Activated CD4-positive, alpha-beta T cell treated with anti-CD3 and anti-CD28 coated beads, Interleukin-2, amount 10 ng/mL, durations not matched to agents 7 days and 5 days (primary cell): ENCODE measurements at places on chromosomes 6 and 20. TPM values are rescaled to one million over a fixed set of nuclear protein-coding genes. Genes with fewer than 3 reads are reported as not detected.
A peak's percentile ranks its signal among the peaks of the same experiment; 100 is the strongest.

DNA sequence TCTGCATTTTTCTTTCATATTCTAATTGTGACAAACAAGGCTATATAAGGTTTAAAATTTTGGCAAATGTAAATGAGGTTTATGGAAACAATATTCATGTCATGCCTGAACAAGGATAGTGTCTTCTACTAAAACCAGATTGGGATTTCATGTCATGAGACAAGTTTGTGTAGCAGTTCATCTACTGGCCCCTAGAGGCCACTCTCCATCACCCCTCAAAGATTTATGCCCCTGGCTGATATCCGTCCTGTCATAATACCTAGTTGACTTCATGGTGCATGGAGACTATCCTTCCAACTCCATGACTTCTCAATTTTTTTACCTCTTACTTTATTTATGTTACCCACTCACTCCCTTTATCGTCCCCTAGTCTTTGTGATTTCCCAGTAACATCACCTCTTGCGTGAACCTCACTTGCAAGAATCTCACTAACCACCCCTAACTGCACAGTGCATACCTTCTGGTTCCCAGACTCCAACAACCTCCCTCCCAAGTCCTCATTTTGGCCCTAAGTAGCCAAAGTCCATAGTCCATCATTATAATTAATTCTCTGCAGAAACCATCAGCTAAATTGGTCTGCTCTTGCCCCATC is 179.8 kb downstream of the TASP1 start:
- DNase-seq, result peak; percentile 16

GRCh38 chr6:30227763-30228487 is 14.7 kb upstream of the TRIM26 start:
- DNase-seq, result no peak

GRCh38 chr6:155936127-155936526 is 480.5 kb upstream of the NOX3 start:
- DNase-seq, result no peak

DNA sequence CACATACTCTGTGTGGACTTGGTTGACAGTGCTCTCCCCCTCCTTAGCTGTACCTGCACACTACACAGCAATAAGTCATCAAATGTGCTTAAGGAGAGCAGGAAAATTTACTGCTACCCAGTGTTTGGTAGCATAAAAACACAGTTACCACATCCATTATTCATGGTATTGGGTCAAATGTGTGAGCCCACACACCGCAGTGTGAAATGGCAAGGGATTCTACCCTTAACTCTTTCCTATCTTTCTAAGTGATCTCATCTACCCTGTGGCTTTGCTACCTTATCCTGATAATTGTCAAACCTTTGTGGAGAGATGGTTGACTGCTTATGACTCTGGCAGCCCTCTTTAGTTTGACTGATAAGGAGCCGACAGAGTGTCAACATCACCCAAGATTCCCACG is 47.6 kb downstream of the STX11 start:
- DNase-seq, result no peak

DNA sequence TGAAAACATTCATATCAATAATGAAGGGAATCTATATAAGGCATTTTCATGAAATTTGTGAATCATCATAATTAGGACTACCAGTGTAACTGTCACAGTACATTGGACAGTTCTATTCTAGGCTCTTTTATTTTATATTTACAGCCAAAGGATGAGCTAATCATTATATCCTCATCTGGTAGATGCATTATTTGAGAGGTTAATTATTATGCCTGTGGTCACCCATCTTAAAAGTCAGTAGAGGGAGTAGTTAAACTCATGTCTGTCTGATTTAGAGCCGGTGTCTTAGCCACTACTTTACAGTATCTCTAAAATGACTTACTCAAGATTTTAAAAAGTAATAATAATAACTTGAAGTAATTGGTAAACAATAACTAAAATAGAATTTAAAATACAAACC is 899.3 kb upstream of the MAP3K7 start:
- no peak for DNase-seq

GRCh38 chr6:122998403-122998975 is 2.5 kb downstream of the CLVS2 start:
- DNase-seq, result no peak

- no peak for DNase-seq
These were observed 110.2 kb upstream of the CST7 start for GRCh38 chr20:24838546-24839535.

- no peak for DNase-seq
These were observed 6.4 kb downstream of the PLTP start for GRCh38 chr20:45905505-45906079.

The PPDPF gene
- 167 TPM for total RNA-seq

The FERMT1 gene
- not detected for total RNA-seq

GRCh38 chr20:53937929-53938367 is 132.4 kb downstream of the BCAS1 start:
- no peak for DNase-seq

DNA sequence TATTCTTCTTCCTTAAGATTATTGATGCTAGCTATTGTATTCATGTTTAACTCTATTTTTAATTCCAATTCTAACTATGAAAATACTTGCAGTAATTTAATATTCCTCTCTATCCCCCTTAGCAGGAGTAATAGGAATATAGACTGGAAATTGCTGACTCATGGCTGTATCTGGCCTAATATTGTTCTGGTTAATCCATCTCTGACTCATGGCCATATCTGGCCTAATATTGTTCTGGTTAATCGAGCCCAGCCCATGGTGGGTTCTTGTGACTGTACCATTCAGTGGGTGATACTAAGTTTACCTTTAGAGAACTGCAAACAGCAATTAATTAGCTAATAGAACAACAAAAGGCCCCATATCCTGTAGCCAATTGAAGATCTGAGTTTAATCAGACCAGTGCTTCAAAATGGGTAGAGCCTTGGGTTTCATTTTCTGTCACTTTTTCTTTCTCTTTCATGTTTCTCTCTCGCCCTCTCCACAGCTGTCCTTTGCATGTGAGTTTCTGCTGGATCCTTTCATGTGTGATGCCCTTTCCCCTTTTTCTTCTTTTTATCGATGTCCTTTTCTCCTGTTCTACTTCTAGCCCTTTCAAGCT is 50.6 kb downstream of the SLC22A3 start:
- DNase-seq, result no peak

DNA sequence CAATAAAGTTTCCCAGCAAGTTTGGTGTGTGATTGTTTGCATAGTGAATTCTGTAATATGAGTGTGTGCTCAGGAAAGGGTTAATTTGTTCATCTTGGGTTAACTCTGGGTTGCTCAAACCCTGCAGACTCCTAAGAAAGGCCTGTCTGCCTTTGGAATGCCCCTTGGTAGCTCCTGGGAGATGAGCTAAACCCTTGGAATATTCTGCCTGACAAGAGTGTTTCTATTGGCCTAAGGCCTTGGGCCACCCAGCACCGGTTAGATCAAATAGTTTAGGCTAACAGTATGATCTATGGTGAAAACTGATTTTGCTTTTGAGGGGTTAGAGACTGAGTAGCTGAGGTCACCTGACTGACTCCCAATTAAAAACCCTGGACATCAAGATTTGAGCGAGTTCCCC is 248.3 kb downstream of the GRM1 start:
- no peak for DNase-seq

The FAM184A gene
- 8.3 TPM for total RNA-seq

The GSTA2 gene
- not detected for total RNA-seq

DNA sequence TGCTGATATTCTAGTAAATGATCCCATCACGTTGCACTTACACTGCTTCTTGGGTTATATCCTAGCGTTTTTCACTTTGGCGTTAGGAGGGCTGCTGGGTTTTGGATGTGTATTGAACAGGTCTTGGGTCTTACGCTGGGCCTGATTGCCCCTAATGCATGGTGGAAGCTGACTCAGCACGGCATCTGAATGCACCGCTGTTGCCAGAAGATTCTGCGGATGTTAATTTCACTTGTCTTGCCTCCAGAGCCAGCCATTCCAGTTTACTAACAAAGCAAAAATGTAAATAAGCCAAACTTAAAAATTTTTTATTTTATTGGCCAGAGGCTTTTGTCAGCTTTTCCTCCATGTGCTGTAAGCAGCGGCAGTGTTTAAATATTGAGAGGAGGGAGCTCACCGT is 233.5 kb downstream of the TMEM242 start:
- no peak for DNase-seq

GRCh38 chr6:47478233-47479139 is 897 bp downstream of the CD2AP start:
- DNase-seq, result no peak

DNA sequence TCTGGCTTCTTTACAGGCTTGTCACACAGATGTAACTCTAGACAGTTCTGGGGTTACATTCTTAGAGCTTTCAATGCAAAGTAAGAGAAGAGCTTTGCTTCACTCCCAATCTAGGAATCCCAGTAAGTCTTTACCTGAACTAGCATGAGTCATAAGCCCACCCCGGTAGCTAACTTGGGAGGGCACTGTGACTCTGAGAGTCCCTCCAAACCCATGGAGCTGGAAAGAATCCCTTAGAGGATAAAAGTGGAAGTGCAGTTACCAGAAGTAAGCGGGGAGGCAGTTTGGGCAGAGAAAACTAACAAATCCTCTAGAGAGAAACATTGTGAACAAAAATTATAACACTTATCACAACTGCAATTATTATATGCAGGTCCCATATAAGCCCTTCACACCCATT is 84.0 kb upstream of the SMLR1 start:
- no peak for DNase-seq

- no peak for DNase-seq
These were observed 19.6 kb upstream of the CHMP4B start for GRCh38 chr20:33791540-33791939.

DNA sequence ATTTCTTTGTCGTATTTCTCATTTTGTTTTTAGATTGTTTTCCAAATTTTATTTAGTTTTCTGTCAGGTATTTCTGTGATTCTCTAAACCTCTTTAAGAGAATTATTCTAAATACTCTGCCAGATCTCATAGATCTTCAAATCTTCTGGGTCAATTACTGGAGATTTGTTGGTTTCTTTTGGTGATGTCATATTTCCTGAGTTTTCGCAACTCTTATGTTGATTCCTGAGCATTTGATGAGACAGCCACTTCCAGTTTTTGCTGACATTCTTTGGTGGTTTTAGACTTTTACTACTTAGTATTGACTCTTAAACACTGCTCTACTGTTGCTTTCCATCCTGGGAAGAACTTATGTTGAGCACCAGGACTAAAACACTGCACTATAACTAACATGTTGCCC is 21.9 kb downstream of the ADGB start:
- no peak for DNase-seq

DNA sequence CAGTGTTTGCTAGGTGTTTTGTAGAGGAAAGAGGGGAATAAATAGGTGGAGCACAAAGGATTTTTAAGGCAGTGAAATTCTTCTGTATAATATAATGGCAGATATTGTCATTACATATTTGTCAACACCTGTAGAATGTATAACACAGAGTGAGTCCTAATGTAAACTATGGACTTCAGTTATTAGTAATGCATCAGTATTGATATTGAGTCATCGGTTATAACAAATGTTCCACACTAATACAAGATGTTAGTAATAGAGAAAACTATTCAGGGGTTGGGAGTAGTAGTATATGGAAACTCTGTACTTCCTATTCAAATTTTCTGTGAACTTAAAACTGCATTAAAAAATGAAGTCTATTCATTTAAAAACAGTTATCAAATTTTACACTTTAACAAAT is 299.2 kb downstream of the UBE3D start:
- DNase-seq, result no peak

DNA sequence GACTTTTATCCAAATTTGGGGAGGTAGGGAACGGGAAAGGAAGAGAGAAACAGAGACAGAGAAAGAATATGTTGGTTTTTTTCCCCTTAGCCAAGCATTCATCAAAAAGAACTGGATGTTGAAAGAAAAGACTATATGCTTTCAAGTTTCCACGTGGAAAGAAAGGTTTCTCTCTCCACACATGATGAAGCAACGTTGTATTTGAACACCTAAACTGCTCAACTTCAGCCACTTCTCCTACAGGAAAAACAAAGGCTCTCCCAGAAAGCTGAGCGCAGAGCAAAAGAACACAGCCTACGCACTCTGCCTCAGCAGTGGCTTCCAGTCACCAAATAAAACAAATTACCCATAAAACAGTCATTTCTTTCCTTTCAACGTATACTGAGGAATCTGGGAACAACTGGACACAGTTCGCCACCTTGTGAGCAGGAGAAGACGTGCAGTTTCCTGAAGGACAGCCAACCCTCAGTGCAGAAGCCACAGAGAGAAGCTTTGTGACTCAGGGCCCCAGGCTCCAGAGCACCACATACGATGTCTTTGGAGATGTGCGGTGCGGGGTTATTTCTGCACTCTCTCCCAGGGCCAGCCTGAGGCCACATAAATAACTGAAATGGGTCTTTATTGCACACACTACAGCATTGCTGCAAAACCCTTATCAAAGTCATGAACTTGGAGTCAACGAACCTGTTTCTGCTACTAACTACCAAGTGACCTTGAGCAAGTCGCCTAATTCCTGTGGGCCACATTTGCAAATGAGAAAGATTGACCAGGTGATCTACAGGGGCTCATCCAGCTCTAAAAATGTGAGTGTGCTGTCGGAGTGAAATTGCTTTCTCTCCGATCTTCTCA is 10.1 kb downstream of the IL17F start:
- DNase-seq, result peak; percentile 14

DNA sequence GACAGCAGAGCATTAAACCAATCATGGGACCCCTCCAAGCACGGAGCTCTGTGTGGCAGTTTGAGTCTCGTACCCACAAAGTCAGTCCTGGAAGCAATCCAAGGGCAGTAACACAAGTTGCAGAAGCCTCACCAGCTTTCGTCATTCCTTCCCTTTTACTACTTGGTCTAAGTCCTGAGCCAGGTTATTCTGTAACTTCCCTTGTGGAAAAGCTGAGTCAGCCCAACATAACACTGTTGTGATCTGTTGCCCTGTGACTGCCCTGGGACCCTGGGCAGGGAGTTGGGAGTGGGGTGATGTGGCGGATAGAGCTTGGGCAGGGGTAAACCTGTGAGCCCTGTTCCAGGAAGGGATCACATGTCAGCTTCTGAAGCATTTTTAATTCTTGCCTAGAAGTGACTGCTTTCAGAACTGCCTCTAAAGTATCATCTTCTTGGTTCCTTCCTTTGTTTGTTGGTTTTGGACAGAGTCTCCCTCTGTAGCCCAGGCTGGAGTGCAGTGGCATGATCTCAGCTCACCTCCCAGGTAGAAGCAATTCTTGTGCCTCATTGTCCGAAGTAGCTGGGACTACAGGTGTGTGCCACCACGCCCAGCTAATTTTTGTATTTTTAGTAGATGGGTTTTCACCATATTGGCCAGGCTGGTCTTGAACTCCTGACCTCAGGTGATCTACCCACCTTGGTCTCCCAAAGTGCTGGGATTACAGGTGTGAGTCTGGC is 183.7 kb upstream of the JAG1 start:
- DNase-seq, result no peak

GRCh38 chr6:87075168-87075567 is 19.7 kb downstream of the CGA start:
- DNase-seq, result no peak

The GPX5 gene
- not detected for total RNA-seq

- no peak for DNase-seq
These were observed 2.1 kb downstream of the LGSN start for GRCh38 chr6:63317641-63318040.

DNA sequence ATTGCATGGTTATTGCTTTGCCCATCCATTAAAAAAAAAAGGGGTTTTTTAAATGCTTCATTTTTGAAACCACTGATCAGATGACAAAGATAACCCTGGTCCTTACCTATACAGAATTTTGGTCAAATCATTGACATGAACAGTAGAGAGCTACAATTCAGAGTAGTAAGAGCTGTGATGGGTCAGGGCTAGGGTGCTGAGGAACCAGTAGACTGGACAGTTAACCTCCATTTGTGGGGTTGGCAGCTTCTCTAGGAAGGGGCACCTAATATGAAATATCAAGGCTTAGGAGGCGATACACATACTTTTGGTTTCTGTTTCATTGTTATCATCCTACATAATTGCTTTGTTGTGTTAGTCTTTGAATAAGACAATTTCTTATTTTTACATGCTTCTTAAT is 55.1 kb downstream of the ORC3 start:
- DNase-seq, result peak; percentile 17
